ENCODE measurements at places on chromosomes 4 and X.

GRCh38 chr4:73721435-73721834 is 18.9 kb upstream of the CXCL8 start:
- peak; percentile 30 for DNase-seq

DNA sequence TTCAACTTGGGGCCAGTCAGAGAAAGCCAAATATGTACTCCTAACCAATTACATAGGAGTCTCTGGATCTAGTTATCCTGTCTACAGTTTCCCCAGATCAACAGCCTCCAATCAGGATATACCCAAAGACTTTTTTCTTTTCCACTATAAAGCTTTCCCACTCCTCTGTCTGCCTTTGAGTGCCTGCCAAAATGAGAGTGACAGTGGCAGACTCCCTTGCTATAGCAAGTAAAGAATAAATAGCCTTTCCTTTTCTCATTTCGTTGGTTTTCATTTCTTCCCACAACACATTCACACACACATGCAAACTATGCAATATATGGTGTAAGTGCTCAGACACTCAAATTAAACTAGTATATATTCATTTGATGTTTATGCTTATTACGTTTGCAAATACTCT is 302.4 kb upstream of the TACR3 start:
- no peak for DNase-seq

- DNase-seq: no peak
Measured at GRCh38 chr4:147862043-147862692, 130.3 kb downstream of the ARHGAP10 start.

DNA sequence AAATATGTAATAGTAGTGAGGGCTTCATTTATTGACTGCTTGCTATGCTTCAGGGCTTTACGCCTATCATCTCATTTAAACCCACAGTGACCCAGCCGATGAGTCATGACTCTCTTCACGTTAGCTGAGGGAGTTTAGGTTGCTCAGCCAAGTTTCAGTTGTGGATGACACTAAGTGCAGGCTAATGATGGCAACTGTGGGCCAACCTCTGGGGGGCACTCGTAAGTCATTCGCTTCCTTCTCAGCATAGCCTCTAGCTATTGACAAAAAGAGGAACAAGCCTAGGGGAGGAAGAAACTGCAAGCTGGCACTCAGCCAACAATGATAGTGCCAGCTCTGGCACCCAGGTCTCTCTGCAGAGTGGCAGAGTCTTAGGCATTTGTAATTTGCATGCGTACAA is 325.0 kb downstream of the ARHGAP10 start:
- peak; percentile 70 for DNase-seq

GRCh38 chrX:50978920-50979682 is 68.6 kb downstream of the BMP15 start:
- no peak for DNase-seq

- no peak for DNase-seq
Measured at GRCh38 chrX:70494441-70494840, 49.8 kb downstream of the DLG3 start.

DNA sequence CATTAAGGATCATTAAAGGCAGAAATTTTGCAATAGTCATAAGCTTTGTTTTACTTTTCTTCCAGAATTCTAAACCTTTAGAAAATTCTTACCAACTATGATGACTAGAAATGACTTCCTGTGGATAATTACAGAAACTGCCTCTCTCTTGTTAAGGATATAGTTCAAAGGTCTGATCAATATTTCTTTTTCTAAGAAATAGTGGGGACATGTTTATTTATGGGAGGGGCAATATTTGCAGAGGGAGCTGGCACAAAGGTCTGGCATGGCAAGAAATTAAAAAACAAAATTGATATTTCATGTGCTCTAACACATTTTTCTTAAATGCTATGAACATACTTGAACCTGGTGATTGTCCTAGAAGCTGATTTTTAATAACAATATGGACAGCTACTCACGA is 448.9 kb downstream of the KCTD8 start:
- no peak for DNase-seq

DNA sequence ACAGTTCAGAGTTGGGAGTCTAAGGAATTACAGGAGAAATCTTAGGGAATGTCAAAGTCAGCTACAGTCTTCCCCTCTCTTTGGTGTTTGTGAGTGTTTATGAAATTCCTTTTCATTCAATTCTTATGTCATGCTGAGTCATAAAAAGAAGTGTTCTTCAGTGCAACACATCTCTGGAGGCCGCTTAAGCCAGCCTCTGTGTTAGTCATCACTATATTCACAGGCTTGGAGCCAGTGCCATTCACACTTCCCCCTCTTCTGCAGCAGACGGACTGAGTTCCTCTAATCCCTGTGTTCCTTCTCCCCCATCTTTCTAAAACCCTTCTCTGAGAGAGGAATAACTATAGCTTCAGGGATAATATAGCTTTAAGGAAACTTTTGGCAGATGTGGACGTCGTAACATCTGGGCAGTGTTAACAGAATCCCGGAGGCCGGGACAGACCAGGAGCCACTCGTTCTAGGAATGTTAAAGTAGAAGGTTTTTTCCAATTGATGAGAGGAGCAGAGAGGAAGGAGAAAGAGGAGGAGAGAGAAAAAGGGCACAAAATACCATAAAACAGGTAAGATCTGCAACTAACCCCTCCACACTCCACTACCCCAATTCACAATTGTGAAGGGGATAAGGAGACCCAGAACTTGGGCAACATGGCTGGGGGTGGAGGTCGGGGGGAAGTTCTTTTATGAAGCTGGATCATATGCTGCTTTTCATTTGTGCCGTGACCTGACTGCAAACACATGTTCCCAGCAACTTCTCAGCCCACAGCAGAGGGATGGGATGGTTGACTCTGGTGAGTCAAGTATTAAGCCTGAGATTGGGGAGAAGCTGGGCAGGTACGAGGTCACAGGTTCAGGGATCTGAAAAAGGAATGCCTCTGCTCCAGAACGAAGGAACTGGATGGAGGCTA is at the start of gene SRPX2:
Gene SRPX2, plus strand, starts transcription at position 244 of the 905 bp plus-strand sequence. CDS start 2,124 bp downstream, outside the sequence.
- peak; percentile 60 for DNase-seq

DNA sequence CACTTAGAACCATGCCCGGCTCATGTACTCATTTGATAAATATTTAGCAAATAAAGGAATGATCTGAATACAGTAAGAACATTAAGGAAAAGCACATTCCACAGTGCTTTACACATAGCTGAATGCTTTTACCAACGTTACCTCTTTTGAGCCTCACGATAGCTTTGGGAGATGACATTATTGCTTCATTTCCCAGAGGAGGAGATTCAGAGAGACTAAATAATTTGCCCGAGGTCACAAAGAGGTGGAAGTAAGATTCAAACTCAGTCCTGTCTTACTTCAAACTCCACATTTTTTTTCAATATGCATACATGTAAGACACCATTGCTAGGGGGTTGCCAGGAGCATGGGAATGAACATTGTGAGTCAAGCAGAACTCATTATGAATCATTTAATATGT is 538.5 kb downstream of the BCOR start:
- DNase-seq: no peak

GRCh38 chrX:46262304-46262703 is 282.9 kb downstream of the ZNF674 start:
- DNase-seq: no peak

GRCh38 chrX:44459501-44459900 is 83.2 kb downstream of the FUNDC1 start:
- no peak for DNase-seq

DNA sequence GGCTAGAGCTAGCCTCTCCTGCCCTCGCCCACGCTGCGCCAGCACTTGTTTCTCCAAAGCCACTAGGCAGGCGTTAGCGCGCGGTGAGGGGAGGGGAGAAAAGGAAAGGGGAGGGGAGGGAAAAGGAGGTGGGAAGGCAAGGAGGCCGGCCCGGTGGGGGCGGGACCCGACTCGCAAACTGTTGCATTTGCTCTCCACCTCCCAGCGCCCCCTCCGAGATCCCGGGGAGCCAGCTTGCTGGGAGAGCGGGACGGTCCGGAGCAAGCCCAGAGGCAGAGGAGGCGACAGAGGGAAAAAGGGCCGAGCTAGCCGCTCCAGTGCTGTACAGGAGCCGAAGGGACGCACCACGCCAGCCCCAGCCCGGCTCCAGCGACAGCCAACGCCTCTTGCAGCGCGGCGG is at the start of gene AR:
Gene AR, plus strand, starts transcription at position 204 of the 400 bp plus-strand sequence. CDS start 1,126 bp downstream, outside the sequence.
- no peak for DNase-seq

- no peak for DNase-seq
Measured at GRCh38 chr4:81227138-81227537, 12.1 kb upstream of the PRKG2 start.

DNA sequence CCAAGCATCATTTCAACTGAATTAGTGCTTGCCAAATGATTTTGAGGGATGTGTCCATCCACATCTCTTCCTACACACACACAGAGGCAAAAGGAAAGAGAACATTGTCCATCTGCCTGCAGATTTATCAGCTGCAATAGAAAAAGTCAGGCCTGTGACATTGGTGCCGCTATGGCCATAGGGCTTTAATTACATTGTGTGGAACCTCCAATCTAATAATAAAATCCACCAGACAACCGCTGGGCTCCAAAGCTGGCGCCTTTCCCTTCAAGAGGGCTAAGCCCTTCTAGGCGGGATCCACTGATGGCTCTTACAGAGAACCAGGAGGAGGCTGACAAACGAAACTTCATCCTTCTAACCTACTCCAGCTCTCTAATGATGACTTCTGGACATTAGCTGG is 60.6 kb downstream of the PHOX2B start:
- no peak for DNase-seq

- DNase-seq: peak; percentile 41
Measured at GRCh38 chr4:6701371-6701770, 7.7 kb downstream of the S100P start.

GRCh38 chrX:27548624-27549023 is 41.5 kb upstream of the DCAF8L2 start:
- DNase-seq: no peak

GRCh38 chr4:113222471-113222870 is 173.0 kb downstream of the ANK2 start:
- DNase-seq: no peak

DNA sequence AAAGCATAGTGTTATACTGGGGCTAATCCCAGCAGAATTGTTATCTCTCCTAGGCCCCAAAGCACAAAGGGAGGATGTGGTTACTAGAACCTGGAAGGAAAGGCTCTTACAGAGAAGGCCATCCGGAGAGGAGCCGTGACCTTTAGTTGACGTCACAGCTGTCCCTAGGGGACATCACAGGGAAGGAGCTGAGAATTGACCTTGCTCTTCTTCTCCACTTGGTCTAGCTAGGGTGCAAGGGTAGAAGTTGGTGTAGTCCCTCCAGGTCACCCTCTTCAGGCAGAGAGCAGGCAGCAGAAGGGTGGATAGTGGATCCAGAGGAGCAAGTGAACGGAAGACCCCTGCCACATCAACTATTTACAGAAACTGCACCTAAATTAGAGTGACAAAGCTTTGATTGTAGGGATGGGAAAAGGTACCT is 22.8 kb upstream of the FGF2 start:
- no peak for DNase-seq

DNA sequence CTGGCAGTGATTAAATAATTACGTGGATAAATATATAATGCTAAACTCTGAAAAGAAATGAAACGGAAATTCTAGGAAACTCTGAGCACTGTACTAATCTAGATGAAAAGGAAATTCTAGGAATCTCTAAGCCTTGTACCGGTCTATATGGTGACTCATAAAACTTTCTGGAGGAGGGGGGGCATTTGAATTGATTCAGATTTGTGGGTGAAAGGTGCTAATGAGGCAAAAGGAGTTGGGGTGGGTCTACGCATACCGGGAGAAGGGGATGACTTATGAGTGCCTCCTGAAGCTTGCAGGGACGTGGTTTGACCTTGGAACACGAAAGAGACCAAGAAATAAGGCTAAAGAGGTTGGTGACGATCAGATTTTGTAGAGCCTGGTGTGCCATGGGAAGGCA is 151.7 kb upstream of the CASK start:
- no peak for DNase-seq

- DNase-seq: no peak
Measured at GRCh38 chr4:74624351-74625151, 169.8 kb downstream of the BTC start.

DNA sequence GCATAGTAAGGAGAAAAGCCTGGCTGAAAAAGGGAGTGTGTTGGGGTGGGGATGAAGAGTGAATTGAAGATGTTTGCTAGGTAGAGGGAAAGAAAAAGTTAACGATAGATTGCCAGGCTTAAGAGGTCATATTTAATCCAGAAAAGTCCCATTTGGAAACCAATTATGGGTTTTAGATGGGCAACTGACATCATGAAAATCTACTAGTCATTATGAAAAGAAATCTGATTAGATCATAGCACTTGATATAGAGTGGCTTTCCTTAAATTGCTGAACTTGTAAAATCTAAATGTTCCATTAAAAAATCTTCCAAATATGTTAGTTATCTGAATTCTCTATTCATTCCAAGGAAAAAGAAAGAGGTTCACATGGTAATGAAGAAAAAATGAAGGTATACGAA is 37.5 kb upstream of the IL21 start:
- DNase-seq: no peak

- peak; percentile 46 for DNase-seq
Measured at GRCh38 chr4:169723207-169723965, 34.4 kb downstream of the HPF1 start.

DNA sequence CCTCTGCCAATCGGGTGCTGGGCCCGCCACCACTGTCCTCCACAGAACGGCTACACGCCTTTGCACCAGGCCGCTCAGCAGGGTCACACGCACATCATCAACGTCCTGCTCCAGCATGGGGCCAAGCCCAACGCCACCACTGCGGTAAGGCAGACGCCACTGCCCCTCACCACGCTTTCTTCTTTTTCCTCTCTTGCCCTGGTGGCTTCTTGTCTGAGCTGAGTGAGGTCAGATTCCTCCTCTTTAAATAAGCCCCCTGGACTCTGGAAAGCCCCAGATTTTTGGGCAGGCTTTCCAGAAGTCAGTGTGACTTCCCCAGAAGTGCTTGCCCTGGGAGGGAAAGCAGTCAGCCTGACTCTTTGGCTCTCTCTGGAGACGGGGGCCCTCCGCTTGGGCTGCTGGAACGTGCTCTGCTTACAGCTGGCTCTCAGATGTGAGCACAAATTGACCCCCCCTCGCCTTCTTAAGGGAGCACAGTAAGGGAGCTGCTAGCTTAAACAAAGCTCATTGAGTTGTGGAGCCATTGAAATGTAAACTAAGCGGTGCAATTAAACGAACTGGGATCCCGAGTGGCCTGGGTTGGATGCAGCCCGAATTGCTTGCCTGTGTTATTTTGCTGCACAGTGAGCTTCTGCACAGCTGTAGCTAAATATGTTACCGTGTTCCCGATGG is 243.1 kb downstream of the ANK2 start:
- DNase-seq: no peak

GRCh38 chr4:4791299-4792111 is 68.0 kb upstream of the MSX1 start:
- DNase-seq: peak; percentile 86

- DNase-seq: no peak
Measured at GRCh38 chrX:69996113-69996468, 53.6 kb downstream of the AWAT2 start.

DNA sequence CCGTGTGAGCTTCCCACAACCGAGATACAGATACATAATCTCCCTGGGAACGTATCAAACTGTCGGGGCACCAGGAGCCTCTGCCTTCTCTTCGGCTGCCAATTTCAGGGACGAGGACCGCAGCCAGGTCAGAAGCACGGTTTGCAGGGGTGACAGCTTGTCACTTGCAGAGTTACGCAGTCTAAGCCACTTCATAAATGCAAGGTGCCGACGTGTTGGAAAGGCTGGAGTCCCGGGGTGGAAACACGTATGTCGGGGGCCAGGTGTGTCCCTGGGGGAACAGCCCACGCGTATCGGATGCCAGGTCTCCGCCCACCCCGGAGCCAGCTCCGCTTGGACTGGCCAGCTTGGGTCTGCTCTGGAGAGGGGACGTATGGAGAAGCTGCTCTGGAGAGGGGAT is 76.3 kb upstream of the SHOX start:
- no peak for DNase-seq

GRCh38 chr4:128347930-128348660 is 60.5 kb upstream of the PGRMC2 start:
- no peak for DNase-seq

GRCh38 chrX:17602245-17602644 is 135.0 kb upstream of the SCML1 start:
- DNase-seq: no peak

Measured in A673 (cell line).